ENCODE measurements at places on chromosomes 7 and 10. TPM values are rescaled to one million over a fixed set of nuclear protein-coding genes. Genes with fewer than 3 reads are reported as not detected.
A peak's percentile ranks its signal among the peaks of the same experiment; 100 is the strongest.

GRCh38 chr7:32462977-32463376 is 27.2 kb downstream of the LSM5 start:
- no peak overlapping the region for H3K27ac ChIP-seq
- no peaks in the 10 kb centered on the region for H3K36me3 ChIP-seq
- no peaks in the 10 kb centered on the region for H3K27me3 ChIP-seq
- no peak overlapping the region for H3K4me3 ChIP-seq
- no peak for DNase-seq
- H3K4me1 ChIP-seq: no peaks in the 10 kb centered on the region

TMEM273 gene
- not detected for total RNA-seq

DNA sequence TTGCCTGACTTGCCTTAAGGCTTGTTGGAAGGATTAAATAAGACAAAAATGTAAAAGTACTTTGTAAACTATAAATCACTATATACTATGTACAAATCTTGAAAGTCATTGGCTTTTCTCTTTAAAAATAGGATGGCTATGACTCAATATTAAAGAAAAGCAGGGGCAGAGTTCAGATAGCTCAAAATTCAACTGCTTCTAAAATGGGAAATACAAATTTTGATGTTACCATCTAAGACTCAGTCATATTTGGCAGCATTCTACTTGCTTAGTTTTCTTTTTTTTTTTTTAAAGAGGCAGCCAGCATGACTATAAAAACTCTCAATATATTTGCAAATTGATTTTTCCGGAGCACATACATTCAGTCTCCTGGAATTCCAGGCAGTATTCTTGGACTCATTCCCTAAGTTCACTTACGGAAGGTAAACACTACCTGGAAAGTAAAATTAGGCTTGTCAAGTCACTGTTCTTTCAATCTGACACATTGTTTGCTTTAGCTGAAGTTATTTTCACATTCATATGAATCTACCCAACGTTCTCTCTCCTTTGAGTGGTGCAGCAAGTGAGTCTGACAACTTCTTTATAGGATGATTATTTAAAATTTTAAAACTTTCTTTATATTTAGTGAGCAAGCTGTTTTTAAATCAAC is 133.8 kb upstream of the CCDC6 start:
- H3K4me3 ChIP-seq: no peak overlapping the region
- DNase-seq: no peak
- no peaks in the 10 kb centered on the region for H3K27me3 ChIP-seq
- H3K4me1 ChIP-seq: peaks cover 5% of the 10 kb centered on the region
- H3K27ac ChIP-seq: no peak overlapping the region

DNA sequence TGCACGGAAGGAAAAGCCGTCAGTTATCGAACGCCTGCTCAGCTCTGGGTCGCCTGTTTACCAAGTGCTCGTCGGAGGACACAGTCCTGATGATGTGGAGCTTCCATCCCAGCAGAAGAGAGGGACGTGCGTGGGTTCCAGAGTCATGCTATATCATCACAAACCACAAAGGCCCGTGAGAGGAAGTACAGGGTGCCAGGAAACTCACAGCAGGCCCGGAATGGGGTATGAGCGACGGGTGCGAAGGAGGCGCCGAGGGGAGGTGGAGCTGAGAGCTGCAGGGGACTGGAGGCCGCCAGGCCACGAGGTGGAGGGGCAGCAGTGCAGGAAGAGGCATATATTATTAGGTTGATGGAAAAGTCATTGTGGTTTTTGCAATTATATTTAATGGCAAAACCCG is 102.5 kb downstream of the ACTR3B start:
- H3K4me3 ChIP-seq: no peak overlapping the region
- no peak overlapping the region for H3K27ac ChIP-seq
- no peaks in the 10 kb centered on the region for H3K36me3 ChIP-seq
- H3K4me1 ChIP-seq: no peaks in the 10 kb centered on the region
- no peak for DNase-seq
- no peaks in the 10 kb centered on the region for H3K27me3 ChIP-seq

DNA sequence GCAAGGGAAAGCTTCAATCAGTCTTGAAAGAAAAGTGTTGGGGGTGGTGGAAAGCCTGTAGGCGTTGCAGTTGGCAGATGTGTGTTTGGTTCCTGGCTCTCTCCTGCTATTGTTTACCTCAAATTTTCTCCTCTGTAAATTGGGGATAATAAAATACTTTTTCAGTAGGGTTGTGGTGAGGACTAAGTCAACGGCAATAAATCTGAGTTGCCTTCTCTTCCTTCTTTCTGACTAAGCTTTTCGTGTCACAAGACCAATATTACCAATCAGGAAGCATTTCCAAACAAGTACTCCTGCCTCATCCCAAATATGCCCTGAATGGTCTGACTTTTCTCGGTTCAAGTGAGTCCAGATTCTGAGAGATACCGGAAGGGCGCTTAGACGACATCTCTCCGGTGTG is 54.0 kb downstream of the CREB5 start:
- no peak for DNase-seq
- H3K27me3 ChIP-seq: no peaks in the 10 kb centered on the region
- H3K4me3 ChIP-seq: no peak overlapping the region
- no peak overlapping the region for H3K27ac ChIP-seq

- no peak for DNase-seq
- no peak overlapping the region for H3K4me3 ChIP-seq
- H3K27me3 ChIP-seq: no peaks in the 10 kb centered on the region
- no peaks in the 10 kb centered on the region for H3K36me3 ChIP-seq
- no peak overlapping the region for H3K27ac ChIP-seq
Observed at GRCh38 chr7:30815388-30815854, 44.2 kb downstream of the MINDY4 start.

SLC13A4 gene
- total RNA-seq: not detected

DNA sequence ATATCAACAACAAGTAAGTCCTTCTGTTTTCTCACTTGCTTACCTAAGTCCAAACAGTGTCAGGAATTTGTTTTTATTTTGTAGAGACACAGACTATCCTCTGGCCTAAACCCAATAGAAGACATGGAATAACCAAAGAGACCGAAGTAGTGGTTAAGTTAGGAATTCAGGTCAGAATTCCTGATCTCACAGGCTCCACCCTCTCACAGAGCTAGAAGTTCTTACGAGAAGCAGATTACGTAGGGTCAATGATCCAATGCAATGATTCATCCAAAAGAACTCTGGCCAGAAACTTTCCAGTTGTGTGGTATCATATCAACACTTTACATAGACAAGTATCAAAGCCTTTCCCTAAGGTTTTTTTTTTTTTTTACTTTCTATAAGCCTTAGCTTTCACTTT is 73.8 kb downstream of the IQUB start:
- H3K4me1 ChIP-seq: no peaks in the 10 kb centered on the region
- peak; percentile 16 for DNase-seq
- H3K27ac ChIP-seq: no peak overlapping the region

- no peak overlapping the region for H3K27ac ChIP-seq
- H3K27me3 ChIP-seq: no peaks in the 10 kb centered on the region
- H3K4me1 ChIP-seq: no peaks in the 10 kb centered on the region
- H3K36me3 ChIP-seq: no peaks in the 10 kb centered on the region
- peak; percentile 85 for DNase-seq
- no peak overlapping the region for H3K4me3 ChIP-seq
Observed at GRCh38 chr7:38369816-38370493, 96.5 kb upstream of the TARP start.

- DNase-seq: no peak
- H3K4me3 ChIP-seq: no peak overlapping the region
- no peaks in the 10 kb centered on the region for H3K4me1 ChIP-seq
- no peak overlapping the region for H3K27ac ChIP-seq
- H3K36me3 ChIP-seq: no peaks in the 10 kb centered on the region
- no peaks in the 10 kb centered on the region for H3K27me3 ChIP-seq
Observed at GRCh38 chr10:130493446-130494145, 357.4 kb downstream of the GLRX3 start.

GPR85 gene
- 5.0 TPM for total RNA-seq

DNA sequence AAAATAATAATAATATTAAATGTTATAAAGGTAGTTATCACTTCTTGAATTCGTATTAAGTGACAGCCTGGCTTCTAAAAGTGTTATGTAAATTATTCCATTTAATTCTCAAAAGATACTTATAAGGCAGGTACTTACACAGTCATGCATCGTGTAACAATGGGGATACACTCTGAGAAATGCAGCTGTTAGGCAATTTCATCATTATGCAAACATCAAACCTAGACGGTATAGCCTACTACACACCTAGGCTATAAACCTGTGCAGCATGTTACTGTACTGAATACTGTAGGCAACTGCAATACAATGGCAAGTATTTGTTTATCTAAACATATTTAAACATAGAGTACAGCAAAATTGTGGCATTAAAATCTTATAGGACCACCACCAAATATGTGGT is 1.5 kb downstream of the IFIT1 start:
- no peaks in the 10 kb centered on the region for H3K36me3 ChIP-seq
- H3K27me3 ChIP-seq: no peaks in the 10 kb centered on the region
- no peak overlapping the region for H3K4me3 ChIP-seq
- peaks cover 1% of the 10 kb centered on the region for H3K4me1 ChIP-seq
- DNase-seq: no peak

ETV1 gene
- 21.1 TPM for total RNA-seq

DNA sequence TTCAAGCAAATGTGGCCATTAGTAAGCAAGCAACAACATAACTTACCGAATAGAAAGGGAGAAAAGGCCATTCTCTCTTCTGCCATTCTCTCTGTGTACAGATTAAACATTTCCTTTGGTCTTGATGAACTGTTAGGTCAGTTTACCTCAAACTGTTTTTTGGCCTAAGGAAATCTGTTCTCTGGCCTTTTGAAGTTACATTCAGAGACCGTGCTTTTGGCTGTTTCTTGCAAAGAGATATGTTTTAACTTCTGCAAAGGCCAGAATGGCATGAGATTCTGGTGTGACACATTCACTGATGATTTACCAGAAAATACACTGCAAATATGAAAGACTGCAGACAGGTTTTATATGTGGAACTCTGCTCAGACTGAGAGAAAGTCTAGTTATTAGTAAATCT is 22.2 kb downstream of the AHR start:
- H3K36me3 ChIP-seq: no peaks in the 10 kb centered on the region
- no peak overlapping the region for H3K4me3 ChIP-seq
- no peak for DNase-seq
- no peaks in the 10 kb centered on the region for H3K27me3 ChIP-seq

FAM131B gene
- 3.4 TPM for total RNA-seq

GRCh38 chr7:31327071-31327470 is 13.5 kb downstream of the NEUROD6 start:
- H3K4me1 ChIP-seq: no peaks in the 10 kb centered on the region
- no peak overlapping the region for H3K27ac ChIP-seq
- no peaks in the 10 kb centered on the region for H3K36me3 ChIP-seq

- no peak overlapping the region for H3K27ac ChIP-seq
- peak; percentile 57 for DNase-seq
- no peak overlapping the region for H3K4me3 ChIP-seq
- no peaks in the 10 kb centered on the region for H3K27me3 ChIP-seq
Observed at GRCh38 chr10:125144693-125145623, 15.4 kb downstream of the CTBP2 start.

DNA sequence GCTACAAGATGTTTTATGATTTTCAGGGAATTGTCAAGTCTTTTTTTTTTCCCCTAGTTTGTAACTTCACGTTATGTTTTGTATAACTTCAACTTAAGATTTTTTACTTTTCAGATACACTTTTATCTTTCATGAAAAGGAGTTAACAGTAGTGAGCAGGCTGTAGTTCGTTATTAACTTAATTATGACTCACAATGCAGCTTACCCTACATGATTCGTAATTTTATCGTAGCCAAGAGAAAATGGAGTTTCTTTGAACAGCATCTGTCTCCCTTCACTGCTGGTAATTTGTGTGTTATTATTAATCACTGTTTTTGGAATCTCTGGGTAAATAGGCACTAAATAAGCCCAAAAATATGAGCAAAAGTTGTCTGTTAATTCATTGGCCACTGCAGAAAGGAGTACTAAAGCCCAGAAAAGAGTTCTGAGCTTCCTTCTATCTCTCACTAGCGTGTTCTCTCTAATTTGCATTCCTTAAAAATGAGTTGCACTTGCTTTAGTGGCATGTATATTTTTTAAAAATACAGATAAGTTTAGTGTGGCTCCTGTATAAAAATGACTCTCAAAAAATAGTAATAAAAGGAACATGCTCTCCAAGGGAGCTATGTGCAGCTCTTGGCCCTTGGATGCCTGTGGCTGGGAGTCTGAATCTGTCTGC is 36.1 kb downstream of the RALA start:
- no peak overlapping the region for H3K27ac ChIP-seq
- no peaks in the 10 kb centered on the region for H3K27me3 ChIP-seq
- peaks cover 6% of the 10 kb centered on the region for H3K36me3 ChIP-seq

DNA sequence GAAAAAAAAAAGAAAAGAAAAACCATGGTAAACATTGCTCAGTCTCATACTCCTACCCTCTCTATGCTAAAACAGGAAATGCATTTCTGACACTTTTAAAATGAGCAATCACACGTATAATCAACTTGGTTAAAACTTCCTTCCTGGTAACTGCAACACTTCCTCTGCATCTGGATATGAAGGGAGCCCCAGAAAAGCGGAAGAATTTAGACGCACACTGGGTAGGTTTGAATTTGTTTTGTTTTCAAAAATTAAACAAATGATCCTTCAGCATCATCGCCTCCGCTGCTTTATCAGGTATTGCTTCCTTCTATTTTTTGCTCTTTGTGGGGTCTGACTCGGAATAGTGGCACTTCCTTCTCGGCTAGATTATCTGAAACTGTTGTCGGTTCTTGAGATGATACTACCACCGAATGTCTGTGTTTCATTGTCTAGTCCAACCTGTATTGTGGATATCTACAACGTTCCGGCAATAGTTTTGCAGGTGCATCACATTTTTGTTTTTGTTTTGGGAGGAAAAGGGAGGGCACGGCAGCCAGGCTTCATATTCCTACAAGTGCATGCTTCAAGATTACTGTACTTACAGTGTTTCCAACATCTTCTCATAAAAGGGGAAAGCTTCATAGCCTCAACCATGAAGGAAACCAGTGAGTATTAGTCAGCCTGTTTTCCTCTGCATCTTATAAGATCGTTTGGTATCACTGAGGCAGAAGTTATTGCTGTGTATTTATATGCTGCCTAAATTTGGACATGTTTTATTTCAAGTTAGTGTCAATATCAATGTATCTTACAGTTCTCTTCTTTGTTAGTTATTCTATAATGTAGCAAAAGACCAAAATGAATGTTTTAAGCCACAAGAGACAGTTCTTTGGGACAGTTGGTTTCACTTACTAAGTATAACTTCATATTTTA is at the start of gene PIK3CG:
TSS of gene PIK3CG (plus strand) at position 153 of the 912 bp plus-strand sequence. CDS start 2,280 bp downstream, outside the sequence.
- no peak within 1 kb of the TSS for H3K4me3 ChIP-seq
- H3K27me3 ChIP-seq: no peaks in the 10 kb centered on the region
- H3K36me3 ChIP-seq: no peaks in the 10 kb centered on the region
- H3K27ac ChIP-seq: no peak within 1 kb of the TSS
- peaks cover 3% of the 10 kb centered on the region for H3K4me1 ChIP-seq

FZD8 gene
- 3.6 TPM for total RNA-seq

STRA8 gene
- total RNA-seq: not detected

JAKMIP3 gene
- total RNA-seq: under 0.01 TPM

Data from IMR-90 (cell line).